ENCODE measurements at places on chromosomes 3 and 15. TPM values are rescaled to one million over a fixed set of nuclear protein-coding genes. Genes with fewer than 3 reads are reported as not detected.

GRCh38 chr15:48520376-48521155 is 124.9 kb downstream of the FBN1 start:
- DNase-seq: no peak

DNA sequence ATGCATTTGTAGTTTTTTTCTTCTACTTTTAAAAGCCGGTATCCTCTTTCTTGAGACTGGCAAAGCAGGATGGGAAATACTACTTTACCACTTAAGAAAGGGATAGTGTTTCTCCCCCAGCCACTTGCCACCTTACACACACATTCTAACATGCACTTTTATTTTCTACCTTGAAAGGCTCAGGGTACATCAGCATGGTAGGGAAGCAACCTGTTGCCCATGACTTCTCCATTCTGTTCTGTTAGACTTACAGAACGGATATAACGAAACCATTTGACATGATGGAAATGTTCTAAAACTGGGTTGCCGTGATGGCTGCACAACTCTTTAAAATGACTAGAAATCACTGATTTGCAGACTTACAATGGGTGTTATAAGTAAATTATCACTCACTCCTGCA is 405.5 kb downstream of the SHQ1 start:
- DNase-seq: no peak

GRCh38 chr3:105177576-105177975 is 189.1 kb upstream of the ALCAM start:
- no peak for DNase-seq

GRCh38 chr3:99721633-99722007 is 83.2 kb downstream of the COL8A1 start:
- no peak for DNase-seq

- DNase-seq: peak; percentile 5
Observed at GRCh38 chr15:59020322-59020721, 32.9 kb downstream of the RNF111 start.

ZIC1 gene
- total RNA-seq: not detected

GRCh38 chr3:197956626-197956988 is 3.4 kb upstream of the LMLN start:
- no peak for DNase-seq

DNA sequence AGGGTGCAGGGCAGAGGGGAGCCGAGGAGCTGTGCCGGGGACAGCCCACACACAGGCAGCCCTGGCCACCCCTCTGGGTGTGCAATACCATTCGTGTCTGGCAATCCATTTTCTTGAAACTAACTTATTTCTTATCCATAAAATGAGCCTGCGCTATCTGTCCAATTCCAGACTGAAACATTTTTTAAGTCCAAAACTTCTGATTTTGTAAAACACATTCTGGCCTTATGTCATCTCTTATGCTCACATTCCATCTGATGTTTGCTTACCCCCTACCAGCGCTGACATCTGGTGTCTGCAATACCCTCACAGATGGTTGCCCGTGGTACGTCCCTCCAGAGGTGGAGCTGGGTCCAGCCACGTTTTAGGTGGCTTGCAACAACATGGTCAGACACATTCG is 31.8 kb downstream of the PCSK6 start:
- DNase-seq: no peak

DNA sequence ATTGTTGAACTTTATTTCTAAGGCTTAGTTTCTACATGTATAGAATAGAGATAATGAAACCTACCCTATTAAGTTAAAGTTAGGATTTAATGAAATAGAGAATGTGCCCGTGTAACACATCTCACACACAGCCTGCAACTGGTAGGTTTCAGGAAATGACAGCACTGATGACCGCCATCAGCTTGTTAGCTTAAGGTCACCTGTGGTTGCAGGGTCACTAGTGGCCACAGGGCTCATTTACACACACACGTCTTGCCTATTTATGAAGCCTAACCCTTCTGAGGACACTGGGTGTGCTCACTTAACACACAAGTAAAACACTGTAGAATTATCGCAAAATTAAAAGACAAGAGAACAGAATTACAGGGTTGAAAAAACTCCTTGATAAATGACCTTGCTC is 20.1 kb downstream of the CHRM5 start:
- no peak for DNase-seq

GRCh38 chr15:60541481-60542299 is 62.7 kb upstream of the ICE2 start:
- DNase-seq: no peak

DNA sequence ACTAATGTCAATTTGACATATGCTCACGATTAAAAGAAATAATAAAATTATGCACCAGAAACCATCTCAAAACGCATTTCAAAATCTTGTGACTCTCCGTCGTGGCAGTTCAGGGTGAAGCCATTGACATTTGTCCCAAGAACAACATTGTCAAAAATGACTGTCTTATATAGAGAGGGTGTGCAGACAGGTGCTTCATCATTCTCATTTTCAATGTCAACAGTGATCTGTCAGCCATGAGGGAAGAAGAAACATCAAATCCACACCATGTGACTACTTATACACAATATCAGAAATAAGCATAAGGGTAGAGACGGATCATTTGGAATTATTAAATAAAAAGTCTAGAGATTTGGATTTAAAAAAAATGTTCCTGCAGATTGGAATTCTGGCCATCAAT is 65.1 kb upstream of the C3orf49 start:
- no peak for DNase-seq

GRCh38 chr3:96266395-96267190 is 547.8 kb upstream of the EPHA6 start:
- DNase-seq: peak; percentile 72
